Kidney glomerular epithelial cell (primary cell): ENCODE measurements at places on chromosomes 2 and 18.
A peak's percentile ranks its signal among the peaks of the same experiment; 100 is the strongest.

GRCh38 chr2:112254466-112255240 lies at the start of gene ZC3H8:
Gene ZC3H8, minus strand, starts transcription at chr2:112255042. Its CDS starts 61 bp downstream, at chr2:112254981.
- DNase-seq: peak; percentile 88

- DNase-seq: peak; percentile 99
Observed at GRCh38 chr2:28610583-28611201, 114.8 kb downstream of the PLB1 start.

DNA sequence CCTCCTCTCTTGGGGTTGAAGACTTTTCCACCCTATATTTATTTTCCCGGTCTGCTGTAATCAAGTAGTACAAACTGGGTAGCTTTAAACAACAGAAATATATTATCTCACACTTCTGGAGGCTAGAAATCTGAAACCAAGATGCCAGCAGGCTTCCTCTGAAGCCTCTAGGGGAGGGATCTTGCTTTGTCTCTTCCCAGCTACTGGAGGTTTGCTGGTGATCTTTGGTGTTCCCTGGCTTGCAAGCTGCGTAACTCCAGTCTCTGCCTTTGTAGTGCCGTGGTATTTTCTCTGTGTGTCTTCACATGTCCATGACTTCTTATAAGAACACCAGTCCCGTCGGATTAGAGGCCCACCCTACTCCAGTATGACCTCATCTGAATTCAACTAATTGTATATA lies 44.4 kb downstream of the MYO3B start:
- DNase-seq: no peak

GRCh38 chr2:201447086-201447485 lies 4.2 kb downstream of the TRAK2 start:
- no peak for DNase-seq

DNA sequence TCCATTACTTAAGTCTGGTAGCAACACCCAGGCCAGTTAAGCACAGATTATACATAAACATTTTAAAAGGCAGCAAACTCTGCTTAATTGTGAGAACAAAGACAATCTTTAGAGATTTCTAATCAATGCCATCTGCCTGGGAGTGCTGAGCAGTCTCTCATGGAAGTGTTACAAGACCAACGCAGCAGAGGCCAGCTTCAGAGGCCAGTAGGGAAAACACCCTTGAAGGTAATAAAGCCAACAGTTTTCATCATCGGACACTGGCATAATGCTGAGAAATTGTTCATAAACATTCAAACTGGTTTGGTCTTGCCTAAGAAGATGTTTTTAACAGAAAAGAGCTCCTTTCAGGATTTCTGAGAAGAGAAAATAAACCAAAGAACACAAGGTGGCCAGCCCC lies 35.0 kb downstream of the EPB41L3 start:
- no peak for DNase-seq

- no peak for DNase-seq
Observed at GRCh38 chr2:53960476-53960875, 10.3 kb downstream of the PSME4 start.

GRCh38 chr2:230899287-230899686 lies 25.8 kb downstream of the GPR55 start:
- no peak for DNase-seq

GRCh38 chr2:119647440-119648169 lies 31.4 kb upstream of the TMEM177 start:
- DNase-seq: no peak

GRCh38 chr2:158783923-158784322 lies 11.2 kb upstream of the DAPL1 start:
- no peak for DNase-seq

- no peak for DNase-seq
Observed at GRCh38 chr18:79241755-79242154, 154.0 kb upstream of the NFATC1 start.

GRCh38 chr2:197261808-197262226 lies 48.8 kb downstream of the ANKRD44 start:
- DNase-seq: no peak

DNA sequence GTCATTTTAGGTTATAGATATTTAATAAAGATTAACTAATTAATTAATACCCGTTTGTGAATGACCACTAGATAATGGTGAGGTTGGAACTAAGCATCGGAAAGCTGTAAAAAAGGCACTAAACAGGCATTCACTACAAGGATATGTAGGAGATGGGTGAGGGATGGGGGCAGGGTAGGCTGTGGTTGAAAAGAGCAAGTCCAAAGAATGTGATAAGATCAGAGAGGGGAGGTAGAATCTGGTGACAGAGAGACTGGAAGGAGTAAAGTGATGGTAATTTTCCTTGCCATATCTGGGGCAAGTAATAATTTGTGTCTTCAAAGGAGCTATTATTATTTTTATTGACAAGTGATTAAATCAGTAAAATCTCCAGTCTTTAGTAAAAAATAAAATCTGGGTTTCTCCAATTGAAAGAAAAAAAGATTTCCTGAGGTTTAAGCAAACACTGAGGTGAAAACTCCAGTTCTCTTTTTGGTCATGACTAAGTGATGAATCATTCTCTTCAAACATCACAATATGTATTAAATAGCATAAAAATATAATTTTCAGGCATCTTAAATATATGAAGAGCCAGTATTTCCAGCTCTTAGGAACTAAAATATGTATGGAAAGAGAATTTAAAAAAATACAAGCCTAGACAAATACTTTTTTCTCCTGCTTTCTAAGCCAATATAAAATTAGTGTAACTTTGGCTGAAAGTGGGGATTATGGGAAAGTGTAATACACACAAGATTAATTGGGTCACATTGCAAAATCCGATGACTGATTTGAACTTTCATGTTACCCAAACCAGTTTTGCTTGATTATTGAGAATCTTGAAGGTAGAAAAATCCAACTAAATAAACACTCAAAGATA lies 259.1 kb upstream of the RBMS1 start:
- DNase-seq: no peak

- DNase-seq: peak; percentile 33
Observed at GRCh38 chr2:219104107-219105035, 43.6 kb upstream of the IHH start.

DNA sequence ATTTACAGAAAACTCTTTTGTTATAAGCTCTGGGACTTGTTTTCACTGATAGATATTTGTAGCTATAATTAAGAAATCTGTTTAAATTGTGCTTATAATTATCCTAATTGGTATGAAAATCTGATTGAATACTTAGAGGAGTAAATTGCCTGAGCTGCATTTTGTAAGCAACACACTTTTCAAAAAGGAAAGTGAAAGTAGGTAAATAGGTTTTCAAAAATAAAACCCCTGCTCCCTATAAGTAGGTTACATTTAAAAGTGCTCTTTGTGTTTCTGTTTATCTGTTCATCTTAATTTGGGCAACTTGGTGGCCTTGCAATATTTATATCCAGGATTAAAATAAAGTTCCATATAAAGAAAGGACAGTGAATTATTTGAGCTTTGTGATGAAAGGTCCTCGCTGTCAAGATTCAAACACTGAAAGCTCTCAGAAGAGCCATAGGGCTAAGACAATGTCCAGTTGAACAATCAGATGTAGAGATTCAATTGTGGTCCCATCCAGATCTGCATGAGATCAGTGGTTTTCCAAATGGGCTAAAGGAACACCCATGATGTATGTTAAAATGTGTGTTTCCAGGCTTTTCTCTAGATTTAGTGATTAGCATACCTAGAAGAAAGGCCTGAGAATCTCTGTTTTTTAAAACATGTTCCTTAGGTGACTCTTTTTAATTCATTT lies 371.6 kb downstream of the RPRM start:
- no peak for DNase-seq

DNA sequence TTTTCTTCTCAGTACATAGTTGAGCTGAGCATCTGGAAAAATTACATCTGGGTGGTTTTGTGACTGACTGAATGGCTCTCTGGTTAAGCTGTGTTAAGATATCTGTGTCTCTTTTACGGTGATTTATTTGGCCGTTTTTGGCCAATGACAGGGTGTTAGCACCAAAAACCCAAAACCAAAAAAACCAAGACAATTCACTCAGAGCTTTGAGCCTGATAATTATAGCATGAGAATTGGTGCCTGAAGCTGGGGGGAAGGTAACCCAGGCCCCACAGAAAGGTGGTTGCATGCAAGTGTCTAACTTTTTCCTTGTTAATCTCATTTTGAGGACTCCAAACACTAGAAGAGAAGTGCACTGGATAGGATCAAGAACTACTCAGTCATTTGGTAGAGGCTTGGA lies 4.5 kb downstream of the CD28 start:
- no peak for DNase-seq

- no peak for DNase-seq
Observed at GRCh38 chr2:15471606-15472005, 89.5 kb downstream of the NBAS start.

DNA sequence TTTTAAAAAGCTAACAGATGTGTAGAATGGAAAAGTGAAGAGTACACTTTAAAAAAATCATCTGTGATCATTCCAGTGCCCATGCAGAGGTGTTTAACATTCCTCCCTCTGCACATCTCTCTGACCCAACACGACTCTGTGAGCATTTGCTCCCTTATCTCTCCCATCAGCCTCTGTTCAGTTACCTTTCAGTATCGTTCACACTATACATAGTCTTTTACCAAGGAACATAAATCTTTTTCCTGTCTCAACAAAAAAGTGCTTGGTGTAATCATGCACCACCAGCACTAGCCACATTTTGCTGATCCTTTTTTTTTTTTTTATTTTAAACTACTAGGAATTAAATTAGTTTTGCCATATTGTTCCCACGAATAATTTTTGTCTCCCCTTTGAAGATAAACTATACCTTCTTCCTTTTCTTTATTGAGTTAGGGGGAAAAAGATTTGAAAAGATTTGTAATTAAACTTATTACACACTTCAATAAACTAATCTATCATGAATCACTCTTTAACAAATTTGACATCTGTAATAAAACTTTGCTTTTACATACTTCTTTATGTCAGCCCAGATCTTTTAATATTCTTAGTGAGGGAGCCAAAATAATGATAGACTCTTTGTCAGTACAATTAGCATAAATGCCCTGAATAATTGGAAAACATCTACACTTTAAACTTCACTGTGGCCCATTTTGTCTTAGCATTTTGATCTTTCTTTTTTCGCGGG lies 489.8 kb upstream of the FANCL start:
- no peak for DNase-seq

DNA sequence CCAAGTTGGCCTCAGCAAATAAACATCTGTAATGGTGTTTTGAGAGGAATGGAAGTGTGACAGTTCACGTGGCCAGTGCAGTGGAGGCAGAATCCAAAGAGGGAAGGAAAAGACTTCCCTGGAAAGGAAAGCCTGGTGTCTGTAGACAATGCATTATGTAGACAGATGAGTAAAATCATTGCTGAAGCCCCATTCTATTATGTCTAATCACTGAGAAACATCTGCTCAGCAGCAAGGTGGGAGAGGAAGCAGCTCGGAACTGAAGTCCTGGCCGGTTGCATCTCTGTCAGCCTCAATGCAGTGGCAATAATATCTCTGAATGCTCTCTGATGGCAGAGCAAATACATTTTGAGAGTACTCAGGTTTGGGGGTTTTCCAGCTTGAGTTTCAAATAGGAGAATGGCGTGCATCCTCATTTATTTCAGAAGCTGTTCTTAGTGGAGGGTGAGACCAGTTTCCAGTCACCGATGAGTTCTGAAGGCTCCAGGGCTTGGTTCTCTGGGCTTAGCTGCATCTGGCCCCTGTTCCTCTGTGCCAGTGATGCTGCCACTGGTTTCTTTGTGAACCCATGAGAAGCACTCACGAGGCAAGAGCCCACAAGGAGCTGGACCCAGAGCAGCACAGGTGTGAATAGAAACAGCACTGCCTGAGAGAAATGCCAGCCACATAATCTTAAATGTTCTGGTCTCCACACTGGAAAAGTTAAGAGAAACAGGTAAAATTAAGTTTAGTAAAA lies 63.3 kb downstream of the RPIA start:
- no peak for DNase-seq

- no peak for DNase-seq
Observed at GRCh38 chr2:159010340-159010739, 41.9 kb downstream of the TANC1 start.

- DNase-seq: no peak
Observed at GRCh38 chr18:8762968-8763367, 57.6 kb downstream of the MTCL1 start.

DNA sequence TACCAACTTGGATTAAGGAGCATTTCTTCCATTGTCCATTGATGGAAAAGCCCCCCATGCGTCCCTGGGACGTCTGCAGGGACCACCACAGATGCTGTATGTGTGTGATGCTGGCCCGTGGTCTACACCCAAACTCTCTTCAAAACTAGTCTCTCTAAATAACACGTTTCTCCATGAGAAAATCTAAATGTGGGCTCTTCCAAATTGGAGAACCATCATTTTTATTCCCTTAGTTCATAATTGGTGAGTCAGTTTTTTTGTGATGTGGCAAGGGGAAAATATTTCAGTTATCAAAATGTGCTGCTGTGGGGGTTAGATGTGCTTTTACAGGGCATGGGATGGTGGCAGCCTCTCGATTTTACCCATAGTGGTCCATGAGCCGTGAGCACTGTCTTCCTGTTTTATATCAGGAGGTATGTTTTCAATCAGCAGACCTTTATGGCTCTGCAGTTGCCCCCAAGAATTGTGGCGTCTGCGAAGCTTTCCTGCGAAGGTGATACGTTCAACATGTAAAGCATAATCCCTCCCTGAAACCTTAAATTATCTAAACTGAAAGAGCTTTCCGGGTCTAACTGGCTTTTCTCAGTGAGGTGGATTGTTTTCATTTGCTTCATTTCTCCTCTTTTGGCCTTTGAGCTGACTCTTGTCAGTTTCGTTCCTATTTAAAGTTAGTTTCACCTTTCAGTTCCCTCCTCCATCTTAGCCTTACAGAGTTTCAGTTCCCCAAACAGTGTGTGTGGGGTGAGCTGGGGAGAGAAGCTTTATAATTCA lies 78.4 kb downstream of the SETBP1 start:
- no peak for DNase-seq

- DNase-seq: no peak
Observed at GRCh38 chr18:72999971-73000607, 132.3 kb upstream of the NETO1 start.

GRCh38 chr18:53375621-53376020 lies 848.8 kb downstream of the MBD2 start:
- peak; percentile 34 for DNase-seq

DNA sequence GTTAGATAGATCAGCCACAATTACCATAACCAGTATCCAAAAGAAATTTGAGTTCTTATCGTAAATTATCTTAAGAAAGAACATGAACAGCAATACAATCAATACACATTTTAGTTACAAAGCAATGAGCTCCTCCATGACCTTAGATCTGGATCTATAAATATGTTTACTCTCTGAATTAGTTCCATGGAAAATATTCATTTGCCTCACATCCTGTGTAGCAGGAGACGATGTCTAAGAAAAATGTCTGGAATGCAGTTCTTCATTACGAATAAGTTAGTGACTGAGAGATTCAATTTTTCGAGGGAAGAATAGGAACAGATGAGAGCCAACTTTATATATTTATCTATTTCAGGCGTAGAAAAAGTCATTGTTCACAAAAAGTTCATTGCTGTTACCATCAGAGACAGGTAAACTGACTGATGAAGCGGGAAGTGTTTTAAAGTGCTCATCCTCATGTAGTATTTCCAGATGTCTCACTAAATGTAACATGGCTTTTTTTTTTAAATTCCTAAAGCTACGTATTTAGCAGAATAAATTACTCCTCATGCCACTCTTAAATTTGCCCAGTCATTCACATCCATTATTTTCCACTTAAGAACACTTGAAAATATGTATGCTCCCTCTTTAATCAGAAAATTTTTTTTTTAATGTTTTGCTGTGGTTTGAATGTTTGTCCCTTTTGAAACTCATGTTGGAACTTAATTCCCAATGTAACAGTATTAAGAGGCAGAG lies 106.5 kb upstream of the SCN1A start:
- peak; percentile 27 for DNase-seq

- no peak for DNase-seq
Observed at GRCh38 chr2:235820571-235820970, 326.7 kb downstream of the AGAP1 start.
